ENCODE measurements at places on chromosomes 16 and 17.

GRCh38 chr17:59876107-59876506 is 16.6 kb downstream of the TUBD1 start:
- no peak for DNase-seq

- DNase-seq = no peak
Measured at GRCh38 chr16:86882586-86883280, 304.4 kb downstream of the FOXL1 start.

DNA sequence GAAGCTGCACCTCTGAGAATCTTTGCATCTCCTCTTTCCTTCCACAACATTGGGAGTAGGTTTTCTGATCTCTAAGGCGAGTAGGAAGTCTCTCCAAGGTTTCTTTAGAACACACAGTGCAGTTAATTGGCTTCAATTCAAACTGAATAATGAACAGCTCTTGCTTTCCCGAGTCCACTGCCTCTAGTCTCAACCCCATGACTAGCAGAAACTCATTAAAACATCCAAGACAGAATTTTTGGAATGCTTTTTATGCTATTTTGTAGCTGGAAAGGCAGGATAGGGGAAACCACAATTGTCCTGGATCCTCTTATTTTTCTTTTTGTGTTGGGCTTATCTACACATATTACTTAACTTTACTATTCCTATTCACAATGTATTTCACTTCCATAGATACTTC is 206.6 kb downstream of the CDH8 start:
- DNase-seq = no peak

GRCh38 chr17:47850692-47851573 is at the start of gene SP6:
TSS of gene SP6 (minus strand) at chr17:47851163. CDS start at chr17:47848429, 2,734 bp downstream.
- DNase-seq = peak; percentile 43

DNA sequence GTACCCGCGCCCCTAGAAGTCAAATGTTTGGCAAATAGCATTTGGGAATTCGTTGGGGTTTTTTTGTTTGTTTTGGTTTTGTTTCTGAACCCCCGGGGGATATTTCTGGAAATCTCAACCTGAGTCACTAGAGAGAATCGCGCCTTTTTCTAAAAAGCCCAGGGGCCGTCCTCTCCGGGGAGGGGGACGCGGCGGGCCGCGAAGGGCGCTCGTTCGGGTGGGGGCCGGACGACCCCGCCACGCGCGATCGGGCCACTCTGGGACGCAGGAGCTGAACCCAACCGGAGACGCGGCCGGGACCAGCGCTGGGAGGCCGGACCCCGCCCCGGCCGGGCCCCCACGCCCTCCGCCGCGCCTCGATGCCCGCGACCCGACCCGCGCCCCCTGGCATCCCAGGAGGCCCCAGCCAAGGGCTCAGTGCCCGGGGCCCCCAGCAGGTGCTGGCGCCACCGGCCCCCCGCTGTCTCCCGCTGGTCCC is 302 bp downstream of the LITAF start:
- no peak for DNase-seq

DNA sequence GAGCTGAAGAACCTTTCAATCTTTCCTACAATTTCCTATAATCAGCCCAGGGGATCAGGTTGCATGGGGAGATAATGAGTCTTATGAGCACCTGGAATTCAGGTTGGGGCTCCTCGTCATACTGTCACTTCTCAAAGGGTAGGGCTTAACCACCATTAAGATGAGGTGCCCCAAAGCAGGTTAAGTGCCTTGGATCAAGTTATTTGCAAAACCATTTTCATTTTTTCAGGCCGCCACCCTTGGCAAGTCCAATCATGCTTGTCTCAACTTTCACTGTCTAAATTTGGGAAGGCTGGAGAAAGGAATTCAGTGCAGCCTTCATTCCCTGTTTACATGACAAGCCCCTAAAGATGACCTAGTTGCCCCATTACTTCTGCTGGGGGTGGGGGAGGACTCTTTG is 44.9 kb upstream of the TANGO6 start:
- DNase-seq = no peak

GRCh38 chr17:82592289-82592766 is 55.9 kb downstream of the WDR45B start:
- no peak for DNase-seq

GRCh38 chr17:53655591-53655990 is 167.1 kb upstream of the KIF2B start:
- DNase-seq = no peak

DNA sequence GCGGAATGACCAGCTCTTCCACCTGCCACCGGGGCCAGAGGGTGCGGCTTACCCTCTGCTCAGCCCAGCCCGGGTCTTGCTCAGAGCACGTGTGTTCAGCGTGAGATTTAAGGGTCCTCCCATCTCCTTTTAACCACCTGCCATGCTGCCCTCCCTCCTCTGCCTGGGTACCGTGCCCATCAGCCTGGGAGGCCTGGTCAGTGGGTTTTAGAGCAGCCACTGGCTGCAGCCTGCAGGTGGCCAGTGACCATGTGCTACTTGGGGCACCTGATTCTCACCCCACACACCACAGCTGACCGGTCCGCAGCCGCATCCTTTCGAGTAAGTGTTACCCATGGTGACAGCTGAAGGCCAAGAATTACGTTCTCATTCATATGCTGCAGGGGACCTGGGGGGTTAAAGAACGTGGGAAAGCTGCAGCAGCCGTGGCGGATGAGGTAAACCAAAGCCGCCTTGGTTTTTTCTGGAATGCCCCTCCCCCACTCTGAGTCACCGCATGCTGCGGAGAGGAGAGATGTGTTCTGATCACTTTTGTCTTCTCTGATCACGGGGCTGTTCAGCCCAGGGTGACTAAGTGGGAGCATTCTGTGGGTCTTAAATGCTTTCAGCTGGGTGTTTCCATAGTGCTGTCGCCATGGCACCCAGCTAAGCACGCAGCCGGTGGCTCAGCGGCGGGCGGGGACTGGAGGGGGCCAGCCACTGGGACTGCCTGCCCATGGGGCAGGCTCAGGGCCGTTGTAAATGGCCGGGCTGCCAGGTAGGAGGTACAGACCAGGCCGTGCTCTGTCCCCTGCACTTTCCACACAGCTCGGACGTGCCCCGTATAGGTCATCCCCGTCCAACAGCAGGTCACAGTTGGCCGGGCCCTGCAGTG is 59.8 kb downstream of the BAIAP2 start:
- peak; percentile 49 for DNase-seq

GRCh38 chr17:62808576-62808970 is 459 bp upstream of the MARCHF10 start:
- no peak for DNase-seq

DNA sequence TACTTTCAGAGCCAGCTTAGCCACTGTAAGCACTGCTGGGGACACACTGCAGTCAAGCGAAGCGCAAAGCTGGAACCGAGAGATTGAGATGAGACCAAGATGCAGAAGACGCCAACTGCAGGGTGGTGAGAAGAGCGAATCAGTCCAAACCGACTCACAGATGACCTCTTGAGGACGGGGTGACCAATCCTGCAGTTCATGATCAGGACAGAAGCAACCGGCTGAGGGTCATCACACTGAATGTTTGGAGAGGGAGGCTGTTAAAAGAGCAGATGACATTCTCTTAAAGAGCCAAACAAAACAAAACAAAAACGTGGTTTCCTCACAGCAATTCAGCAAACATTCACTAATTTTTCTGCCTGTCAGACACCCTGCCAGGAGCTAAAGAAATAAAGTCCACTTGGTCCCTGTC is 8.5 kb downstream of the HASPIN start:
- no peak for DNase-seq

DNA sequence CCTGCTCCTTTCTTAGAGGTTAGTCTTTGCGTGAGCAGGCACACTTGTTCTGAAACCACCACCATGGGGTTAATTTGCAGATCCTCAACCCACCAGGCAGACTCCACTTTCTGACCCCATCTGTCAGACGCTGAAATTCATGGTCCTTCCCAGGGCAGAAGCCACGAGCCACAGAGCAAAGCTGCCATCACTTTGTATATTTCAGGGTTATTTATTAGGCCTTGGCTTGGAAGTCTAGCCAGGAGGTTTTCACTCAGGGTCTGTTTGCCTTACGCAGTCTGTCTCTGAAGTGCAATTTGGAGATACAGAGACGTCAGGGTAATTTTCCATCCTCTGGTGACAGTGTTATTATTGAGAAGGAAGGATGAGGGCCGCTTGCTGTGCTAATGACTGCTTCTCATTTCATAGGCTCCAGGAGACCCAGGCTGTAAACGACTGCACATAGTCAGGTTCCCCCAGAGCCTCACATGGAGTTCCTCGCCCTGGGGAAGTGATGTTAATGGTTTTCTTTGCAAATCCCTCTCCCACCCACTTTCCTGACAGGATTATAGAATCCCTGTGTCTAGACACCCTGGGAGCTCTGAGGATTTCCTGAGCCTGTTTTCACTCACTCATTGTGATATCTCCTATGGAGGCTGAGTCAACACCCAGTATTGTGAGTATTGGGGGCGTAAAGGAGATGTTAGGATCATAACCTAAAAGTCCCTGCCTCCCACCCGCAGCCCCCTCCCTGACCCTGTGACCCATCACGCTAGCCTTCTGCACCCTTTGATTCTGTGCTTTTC is 269.0 kb downstream of the ABCC12 start:
- peak; percentile 15 for DNase-seq

GRCh38 chr16:65666132-65666941 is 544.5 kb upstream of the CDH11 start:
- DNase-seq = no peak

- no peak for DNase-seq
Measured at GRCh38 chr16:83793179-83793578, 14.6 kb upstream of the HSBP1 start.

DNA sequence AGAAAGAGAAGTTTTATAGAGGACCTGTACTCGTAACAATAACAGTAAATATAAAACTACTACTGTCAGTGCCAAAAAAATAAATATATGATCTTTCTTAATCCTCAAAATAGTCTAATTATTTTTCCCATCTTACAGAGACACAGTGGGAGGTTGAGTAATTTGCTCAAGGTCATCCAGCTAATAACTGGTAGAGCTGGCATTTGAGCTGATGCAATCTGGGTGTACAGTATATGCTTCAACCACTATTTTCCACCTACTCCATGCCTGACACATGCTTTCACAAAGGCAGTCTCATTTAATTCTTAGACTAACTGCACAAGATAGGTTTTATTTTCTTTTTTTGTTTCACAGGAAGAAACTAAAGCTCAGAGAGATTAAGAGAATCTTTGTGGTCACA is 33.6 kb downstream of the PIGL start:
- DNase-seq = no peak

- no peak for DNase-seq
Measured at GRCh38 chr17:37359682-37360188, 16.1 kb upstream of the C17orf78 start.

- DNase-seq = no peak
Measured at GRCh38 chr16:49748322-49748721, 107.6 kb downstream of the ZNF423 start.

DNA sequence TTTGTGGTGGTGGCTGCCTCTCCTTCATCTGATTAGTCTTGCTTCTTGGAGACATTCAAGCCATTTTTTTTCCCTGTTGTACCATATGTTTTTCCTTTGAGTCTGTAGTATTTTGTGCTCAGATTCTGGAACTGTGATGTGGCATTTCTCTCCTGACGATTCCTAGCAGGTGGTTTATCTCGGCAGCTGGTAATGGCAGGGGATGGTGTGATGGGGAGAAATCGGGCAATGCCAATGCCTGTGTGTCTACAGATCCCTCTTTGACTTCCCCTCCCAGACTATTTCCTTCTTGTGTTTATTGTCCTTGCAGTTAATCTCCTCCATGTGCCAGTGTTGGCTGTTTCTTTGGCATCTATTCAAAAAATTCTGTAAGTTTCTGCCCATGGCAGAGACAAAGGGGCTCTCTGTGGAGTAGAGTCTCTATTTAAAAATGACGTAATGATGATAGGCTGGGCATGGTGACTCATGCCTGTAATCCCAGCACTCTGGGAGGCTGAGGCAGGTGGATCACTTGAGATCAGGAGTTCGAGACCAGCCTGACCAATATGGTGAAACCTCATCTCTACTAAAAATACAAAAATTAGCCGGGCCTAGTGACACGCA is 90.2 kb upstream of the ERCC4 start:
- no peak for DNase-seq

GRCh38 chr17:68780596-68780995 is 174.6 kb downstream of the ABCA8 start:
- no peak for DNase-seq

DNA sequence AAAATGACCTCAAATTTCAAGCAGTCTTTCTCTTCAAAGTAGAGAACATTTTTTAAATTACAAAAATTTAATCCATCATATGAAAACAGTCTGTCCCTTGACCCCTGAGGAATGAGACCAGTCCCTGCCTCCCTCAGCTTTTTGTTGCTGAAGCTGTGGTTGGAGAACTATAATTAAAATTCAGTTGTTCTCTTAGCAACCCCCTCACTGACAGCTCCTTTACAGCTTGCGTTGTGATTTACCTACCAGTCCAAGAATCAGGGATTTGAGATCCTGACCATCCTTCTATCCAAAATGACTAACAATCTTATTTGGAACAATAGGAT is 29.8 kb downstream of the LYRM1 start:
- no peak for DNase-seq

DNA sequence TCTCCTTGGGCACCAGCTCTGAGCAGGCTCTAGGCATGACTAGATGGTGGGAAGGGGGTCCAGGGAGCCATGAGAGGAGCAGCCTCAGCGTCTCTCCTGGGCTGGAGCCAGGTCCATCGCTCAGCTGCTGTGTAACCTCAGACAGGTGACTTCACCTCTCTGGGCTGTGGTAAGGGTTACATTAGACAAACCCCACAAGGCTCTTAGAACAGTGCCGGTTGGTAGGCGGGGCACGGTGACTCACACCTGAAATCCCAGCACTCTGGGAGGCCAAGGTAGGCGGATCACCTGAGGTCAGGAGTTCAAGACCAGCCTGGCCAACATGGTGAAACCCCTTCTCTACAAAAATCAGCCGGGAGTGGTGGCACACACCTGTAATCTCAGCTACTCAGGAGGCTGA is 18.1 kb upstream of the NPTX1 start:
- no peak for DNase-seq

- DNase-seq = no peak
Measured at GRCh38 chr17:17446666-17447155, 30.1 kb upstream of the MED9 start.

- no peak for DNase-seq
Measured at GRCh38 chr17:2442166-2442565, 41.3 kb upstream of the MNT start.

DNA sequence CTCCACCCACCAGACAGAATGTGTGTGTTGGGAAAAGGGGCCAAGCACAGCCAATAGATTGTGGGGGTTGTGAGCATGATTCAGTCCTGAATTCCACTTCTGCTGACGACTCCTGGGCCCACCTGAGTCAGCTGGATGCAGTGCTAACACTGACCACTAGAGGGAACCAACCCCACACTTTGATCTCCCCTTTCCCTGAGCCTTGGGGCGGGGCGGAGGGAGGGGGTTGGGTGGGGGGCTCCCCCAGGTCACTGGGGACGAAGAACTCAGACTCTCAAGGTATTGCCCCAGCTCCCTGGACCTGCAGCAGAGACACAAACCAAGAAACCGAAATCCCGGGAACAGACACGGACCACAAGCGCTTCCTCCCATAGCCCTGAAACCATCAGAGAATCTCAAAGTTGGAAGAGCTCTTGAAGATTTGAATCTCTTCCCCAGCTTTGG is 621 bp upstream of the CSHL1 start:
- DNase-seq = no peak
